Stimulated activated CD4-positive, alpha-beta T cell treated with anti-CD3 and anti-CD28 coated beads, Interleukin-4, amount 100 ng/mL, for 1 hour (primary cell): ENCODE measurements at places on chromosomes 12 and 14.

GRCh38 chr14:51014625-51015024 lies 70.3 kb upstream of the PYGL start:
- DNase-seq: no peak

- no peak for DNase-seq
Measured at GRCh38 chr14:50798048-50798421, 32.9 kb downstream of the NIN start.

DNA sequence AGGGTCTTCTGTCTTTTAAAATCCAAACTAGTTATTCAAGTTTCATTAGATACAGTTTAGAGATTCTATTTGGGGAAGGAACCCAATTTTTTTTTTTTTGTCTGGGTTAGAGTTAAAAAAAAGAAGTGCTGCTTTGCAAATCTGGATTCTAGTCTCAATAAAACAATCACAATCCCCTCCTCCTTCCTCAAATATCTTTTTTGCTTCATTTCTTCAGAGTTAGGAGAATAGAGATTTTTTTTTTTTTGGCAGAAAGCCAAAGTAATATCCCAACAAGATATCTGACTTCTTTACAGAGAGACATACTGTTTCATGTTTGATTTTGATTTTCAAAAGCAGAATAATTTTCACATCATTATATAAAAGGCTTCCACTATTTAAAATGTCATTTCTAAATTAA lies 201.9 kb downstream of the FOXN3 start:
- no peak for DNase-seq

GRCh38 chr12:46717868-46718267 lies 107.9 kb downstream of the SLC38A4 start:
- DNase-seq: no peak

DNA sequence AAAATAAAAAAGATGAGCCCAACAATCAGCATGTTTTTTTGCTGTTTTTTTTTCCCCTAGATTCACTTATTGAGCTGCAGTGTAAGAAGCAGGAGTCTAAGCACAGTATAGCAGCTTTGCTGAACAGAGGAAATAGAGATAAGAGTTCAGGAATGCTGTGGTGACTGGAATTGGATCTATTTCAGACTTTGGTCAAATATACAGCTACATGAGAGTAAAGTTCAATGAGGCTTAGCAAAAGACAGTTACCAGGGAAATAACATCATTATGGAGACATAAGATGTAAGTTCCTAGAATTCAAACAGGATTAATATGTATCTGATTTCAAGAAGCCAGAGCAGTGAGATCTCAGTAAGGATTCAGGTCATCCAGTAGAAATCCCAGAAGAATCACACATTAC lies 613.0 kb downstream of the RPS29 start:
- DNase-seq: no peak

- no peak for DNase-seq
Measured at GRCh38 chr12:46452061-46452615, 79.6 kb upstream of the SLC38A2 start.

DNA sequence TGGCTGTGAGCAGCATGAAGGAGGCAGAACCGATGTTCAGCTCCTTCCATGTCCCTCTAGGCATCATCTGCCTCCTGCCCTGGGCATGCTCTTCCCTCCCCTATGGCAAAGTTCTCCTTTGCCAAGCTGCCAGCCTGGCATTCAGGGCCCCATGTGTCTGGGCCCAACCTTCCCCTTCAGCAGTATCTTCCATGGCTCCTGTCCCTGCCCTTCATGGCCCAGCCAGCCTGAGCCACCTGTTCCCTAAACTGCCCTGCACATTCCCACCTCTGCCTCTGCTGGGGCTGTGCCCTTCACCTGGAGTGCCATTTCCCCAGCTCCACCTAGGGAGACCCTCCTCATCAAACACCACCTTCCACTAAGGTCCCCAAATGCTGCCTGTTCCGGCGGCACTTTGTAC lies 74.0 kb upstream of the TCL1A start:
- DNase-seq: no peak
